Activated CD4-positive, alpha-beta T cell treated with anti-CD3 and anti-CD28 coated beads, Interleukin-2, amount 50 U/mL, for 4 hours (primary cell): ENCODE measurements at places on chromosomes 16 and 17.

GRCh38 chr17:62760059-62760944 lies 47.8 kb downstream of the MARCHF10 start:
- no peak for DNase-seq

DNA sequence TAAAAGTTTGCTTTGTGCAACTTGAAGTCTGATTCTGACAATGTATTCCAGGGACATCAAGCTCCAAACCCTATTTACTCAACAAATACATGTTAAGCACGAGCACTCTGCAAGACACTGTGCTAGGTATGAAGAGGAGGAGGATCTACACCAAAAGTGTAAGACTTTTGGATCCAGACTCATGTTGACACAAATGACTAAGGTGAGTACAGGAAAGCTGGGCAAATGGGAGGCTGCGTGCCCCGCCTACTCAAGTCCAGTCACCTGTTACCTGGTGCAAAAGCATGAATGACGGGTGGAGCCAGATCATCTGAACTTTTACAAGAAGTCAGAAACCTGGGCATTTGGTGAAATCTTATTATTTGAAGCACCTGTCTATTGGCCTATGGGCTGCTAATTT lies 120.7 kb downstream of the ABCC12 start:
- no peak for DNase-seq

GRCh38 chr16:71467810-71468209 lies 5.8 kb upstream of the ZNF23 start:
- DNase-seq = peak; percentile 33

GRCh38 chr17:61384692-61385576 lies 14.7 kb upstream of the TBX2 start:
- no peak for DNase-seq

DNA sequence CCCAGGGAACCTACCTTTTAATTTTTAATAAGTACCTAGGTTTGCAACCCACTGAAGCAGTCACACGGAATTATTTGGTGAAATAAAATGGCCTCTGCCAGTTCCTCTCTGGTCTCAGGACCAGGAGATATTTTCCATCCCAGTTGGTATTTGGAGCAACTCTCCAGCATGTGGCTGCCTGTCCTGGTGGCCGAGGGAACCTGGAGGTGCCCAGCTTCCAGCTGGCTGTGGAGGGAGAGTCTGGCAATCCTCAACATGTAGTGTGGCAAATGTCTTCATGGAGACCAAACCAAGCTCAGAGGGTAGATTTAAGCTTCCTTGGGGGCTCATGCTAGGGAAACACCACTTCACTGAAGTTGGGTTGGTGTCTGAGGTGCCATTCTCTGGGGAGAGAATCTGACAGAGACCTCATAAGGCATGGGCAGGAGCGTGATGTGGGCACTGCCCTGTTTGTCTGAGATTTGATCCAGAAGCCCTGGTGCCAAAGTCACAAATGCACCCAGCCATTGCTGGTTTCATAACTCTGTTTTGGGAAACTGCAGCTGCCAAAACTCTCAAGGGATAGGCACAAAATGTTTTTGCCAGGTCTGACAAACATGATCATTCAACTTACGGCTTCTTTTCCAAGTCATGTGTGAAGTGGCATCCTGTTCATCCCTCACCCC lies 2.8 kb downstream of the MT1X start:
- no peak for DNase-seq

DNA sequence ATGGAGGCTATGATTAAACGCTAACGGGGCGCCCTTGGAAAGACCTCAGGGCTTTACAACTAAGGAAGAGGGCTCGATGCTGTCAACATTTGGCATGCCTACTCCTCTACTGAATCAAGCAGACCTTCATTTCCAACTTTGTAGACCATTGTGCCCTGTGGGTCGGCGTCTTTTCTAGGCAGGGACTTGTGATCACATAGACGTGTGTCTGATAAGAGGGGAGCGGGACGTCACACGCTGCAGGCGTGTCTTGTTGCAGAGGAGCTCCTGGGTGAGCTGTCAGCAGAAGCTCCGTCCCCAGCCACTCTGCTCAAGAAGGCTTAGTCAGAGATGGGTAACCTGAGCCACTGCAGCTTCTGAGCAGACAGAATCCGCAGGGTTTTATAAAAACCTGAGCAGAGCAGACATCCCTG lies 2.8 kb downstream of the MAPK8IP3 start:
- no peak for DNase-seq

DNA sequence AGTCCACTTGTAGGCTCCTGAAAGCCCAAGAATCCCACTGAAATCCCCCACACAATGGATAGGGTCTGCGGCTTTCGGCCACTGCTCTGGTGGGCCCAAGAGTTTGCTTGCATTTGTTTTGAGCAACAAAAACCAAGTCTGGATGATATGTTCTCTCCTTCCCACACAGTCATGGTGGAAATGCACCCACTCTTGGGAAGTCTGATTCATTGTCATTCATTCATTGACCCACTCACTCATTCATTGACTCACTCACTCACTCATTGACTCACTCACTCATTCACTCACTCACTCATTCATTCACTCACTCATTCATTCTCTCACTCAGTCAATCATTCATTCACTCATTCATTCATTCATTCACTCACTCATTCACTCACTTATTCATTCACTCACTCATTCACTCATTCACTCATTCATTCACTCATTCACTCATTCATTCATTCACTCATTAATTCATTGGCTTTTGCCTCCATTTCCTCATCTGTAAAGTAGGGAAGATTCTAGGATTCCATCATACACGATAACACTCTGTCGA lies 2.2 kb upstream of the CA5A start:
- DNase-seq = no peak

- DNase-seq = no peak
These were observed 25.4 kb downstream of the CDRT15 start for GRCh38 chr17:14211246-14211645.

DNA sequence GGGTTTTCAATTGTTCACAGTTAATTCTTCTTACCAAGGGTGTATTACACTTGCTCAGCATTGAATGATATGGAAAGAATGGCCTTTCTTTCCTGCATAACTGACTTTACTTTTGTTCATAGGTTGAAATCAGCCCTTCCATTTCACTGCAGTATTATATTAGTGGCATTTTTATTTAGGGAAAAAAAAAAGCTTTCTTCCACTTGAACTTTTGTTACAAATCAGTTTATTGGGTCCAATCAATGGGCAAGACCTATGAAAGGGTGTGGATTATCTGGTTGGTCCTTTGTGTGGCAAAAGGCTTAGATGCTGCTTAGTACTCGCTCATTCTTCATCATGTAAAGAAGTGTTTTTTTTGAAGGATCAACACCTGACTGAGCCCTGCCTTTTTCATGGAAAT lies 74.1 kb downstream of the WNT3 start:
- DNase-seq = no peak

GRCh38 chr17:1180958-1181752 lies 1.4 kb upstream of the ABR start:
- no peak for DNase-seq

DNA sequence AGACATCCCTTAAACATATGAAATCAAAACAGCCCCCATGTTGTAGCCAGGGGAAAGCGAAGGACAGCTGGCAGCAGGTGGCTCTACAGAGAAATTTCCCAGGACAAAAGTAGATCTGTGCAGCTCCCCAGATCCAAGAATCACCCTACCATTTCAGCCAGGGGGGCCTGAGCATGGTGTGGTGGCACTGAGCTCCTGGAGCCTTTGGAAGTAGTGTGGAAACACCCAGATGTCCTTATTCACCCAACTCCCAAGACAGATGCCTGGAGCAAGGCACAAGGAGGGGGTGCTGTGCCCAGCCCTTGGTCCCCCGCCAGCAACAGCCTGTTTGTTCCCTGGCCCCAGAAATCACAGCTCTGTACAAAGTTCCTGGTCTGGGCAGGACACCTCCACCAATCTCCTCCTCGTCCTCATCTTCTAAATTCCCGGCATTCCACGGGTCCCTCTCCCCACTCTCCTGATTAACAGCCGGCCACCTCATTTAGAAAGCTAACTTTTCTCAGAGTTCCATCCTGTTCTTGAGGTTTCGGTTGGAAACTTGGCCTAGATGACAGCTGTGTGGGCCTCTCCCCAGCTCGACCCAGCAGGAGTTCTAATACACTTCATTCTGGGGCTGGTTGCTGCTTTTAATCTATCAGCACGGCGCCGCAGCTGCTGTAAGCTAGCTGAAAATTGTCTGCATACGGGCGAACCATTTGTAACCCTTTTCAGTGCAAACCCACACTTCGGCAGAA lies 191.1 kb downstream of the C16orf78 start:
- DNase-seq = no peak

GRCh38 chr16:79390481-79391051 lies 210.0 kb downstream of the MAF start:
- DNase-seq = no peak

- DNase-seq = no peak
These were observed 83.2 kb downstream of the ZZEF1 start for GRCh38 chr17:4059656-4060055.

DNA sequence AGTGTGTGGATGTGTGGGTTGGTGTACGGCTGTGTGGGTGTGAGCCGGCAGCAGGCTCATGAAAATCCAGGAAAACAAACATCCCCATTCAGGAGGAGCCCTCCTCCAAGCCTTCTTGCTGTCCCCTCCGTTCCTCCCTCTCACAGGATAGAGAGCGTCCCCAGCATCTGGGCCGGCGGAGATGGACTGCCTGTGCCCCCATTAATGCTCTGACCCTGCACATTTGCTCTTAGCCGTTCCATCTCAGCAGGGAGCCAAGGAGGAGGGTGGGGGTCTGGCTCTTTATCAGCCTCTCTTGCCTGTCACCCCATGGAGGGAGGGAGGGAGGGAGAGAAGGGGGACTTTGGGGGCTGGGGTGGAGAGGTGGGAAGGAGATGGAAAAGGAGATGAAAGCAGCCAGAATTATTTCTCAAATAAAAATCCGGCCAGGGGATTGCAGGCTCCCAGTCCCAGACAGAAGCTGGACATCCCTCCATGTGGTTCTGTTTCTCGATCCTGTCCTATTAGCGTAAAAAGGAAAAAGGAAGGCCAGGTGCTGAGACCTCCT lies 240.0 kb upstream of the ZFHX3 start:
- DNase-seq = no peak

DNA sequence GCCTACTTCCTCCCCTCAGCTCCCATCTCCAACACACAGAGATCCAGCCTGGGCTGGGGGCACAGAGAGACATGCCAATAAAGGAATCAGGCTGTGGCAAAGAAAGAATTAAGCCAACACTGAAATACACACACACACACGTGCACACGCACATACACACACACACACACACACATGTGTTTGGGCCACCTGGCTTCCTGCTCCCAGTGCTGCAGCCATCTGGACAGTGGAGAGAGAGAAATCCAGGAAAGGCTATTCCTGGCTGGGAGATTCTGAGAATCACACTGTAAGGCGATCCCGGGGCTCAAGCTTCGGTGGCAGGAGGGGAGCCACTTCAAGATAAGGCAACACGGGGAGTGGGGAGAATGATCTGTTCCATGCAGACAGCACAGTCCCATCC lies 72.4 kb downstream of the NOG start:
- no peak for DNase-seq

- DNase-seq = no peak
These were observed 204.7 kb downstream of the HS3ST4 start for GRCh38 chr16:25896411-25896810.

GRCh38 chr16:27198451-27199234 lies 4.7 kb upstream of the KDM8 start:
- no peak for DNase-seq

DNA sequence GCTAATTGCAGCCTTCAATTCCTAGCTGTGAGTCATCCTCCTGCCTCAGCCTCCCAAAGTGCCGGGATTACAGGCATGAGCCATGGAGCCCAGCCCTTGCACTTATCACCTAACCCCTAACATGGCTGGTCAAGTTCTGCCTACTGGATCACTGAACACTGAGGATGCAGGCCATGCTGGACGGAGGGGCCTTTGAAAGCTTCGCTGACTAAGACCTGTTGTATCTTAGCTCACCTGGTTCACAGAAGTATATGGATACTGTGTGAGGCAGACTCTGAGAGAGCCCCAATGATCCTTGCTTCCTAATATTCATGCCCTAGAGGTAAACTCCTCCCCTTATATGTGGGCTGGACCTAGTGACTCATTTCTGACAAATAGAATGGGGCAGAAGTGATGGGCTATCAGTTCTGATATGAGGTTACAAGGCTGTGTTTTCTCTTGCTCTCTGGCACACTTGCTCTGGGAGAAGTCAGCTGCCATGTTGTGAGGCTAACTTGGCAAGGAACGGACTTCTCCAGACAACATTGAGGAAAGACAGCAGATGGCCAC lies 11.7 kb upstream of the TMIGD1 start:
- no peak for DNase-seq

GRCh38 chr16:78325468-78326352 lies 226.3 kb downstream of the WWOX start:
- no peak for DNase-seq

- DNase-seq = no peak
These were observed 10.2 kb downstream of the MFSD6L start for GRCh38 chr17:8788998-8789397.

DNA sequence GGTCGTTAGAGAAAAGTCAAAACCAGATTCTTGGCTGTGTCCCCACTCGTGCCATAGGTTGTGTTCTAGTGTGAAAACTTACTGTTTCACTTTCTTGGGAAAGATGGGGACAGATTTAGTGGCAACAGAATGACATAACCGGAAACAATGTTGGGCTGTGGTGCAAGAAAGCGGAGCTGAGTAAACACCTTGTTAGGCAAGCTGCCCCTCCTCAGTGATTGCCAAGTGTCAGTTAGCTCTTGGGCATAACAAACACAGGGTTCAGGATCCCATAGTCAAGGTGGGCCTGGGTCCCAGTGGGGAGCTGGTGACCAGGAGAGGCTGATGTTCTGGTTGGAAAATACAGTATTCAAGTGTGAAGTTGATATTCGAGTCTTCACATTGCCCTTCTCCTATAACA lies 15.4 kb downstream of the UBN1 start:
- DNase-seq = no peak

GRCh38 chr17:11909348-11909747 lies 87.9 kb downstream of the ZNF18 start:
- no peak for DNase-seq

DNA sequence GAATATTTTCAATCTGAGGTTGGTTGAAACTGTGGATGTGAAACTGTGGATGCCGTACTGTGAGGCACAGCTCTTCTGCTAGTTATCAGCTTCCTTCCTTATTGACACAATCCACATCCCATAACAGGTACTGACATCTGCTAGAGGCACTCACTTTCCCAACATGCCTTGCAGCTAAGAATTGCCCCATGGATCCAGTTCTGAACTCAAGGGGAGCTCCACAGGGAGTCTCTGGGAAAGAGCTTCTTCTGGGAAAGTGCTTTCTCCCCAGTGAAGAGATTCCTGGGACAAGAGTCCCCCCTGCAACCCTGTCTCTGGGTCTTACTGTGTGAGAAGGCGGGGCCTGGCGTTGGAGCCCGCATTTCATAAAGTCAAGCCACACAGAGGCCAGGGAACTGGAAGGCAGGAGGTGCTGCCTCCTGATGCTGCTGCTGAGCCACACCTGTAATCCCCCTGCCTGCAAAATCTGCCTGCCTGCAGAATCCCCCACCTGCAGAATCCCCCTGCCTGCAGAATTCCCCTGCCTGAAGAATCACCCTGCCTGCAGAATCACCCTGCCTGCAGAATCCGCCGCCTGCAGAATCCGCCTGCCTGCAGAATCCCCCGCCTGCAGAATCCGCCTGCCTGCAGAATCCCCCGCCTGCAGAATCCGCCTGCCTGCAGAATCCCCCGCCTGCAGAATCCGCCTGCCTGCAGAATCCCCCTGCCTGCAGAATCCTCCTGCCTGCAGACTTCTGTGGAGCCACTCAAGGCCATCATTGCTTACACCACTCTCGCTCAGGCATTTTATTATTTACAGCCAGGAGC lies 305.4 kb downstream of the FOXL1 start:
- no peak for DNase-seq
